ENCODE measurements at places on chromosomes 7 and 10.

GRCh38 chr10:44913350-44914081 lies 2.4 kb downstream of the TMEM72 start:
- no peak for DNase-seq

- DNase-seq: no peak
These were observed 176.2 kb downstream of the GALNT17 start for GRCh38 chr7:71308096-71308495.

DNA sequence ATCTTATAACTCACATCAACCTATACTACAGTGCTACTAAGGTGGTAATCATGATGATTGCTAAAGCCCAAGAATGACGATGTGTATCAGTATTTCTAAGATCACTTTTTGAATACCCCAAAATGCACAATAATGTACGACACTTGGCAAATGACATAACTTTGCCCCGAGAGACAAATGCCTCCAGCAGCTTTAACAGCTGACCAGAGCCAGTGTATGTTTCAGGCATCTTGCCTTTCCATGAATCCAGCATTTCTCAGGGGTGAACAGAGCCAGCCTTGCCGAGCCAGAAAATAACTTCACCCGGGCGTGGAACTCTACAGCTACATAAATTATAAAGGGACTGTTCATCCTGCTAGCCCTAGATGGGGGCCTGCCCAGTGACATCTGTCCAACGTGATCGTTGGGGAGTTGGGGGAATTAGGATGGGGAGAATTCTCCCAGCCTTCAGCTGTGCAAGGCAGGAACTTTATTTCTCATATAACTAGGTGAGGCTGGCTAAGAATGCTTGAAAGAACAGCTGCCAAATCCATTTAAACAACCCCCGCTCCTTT lies 1.8 kb downstream of the IGFBP3 start:
- DNase-seq: no peak

DNA sequence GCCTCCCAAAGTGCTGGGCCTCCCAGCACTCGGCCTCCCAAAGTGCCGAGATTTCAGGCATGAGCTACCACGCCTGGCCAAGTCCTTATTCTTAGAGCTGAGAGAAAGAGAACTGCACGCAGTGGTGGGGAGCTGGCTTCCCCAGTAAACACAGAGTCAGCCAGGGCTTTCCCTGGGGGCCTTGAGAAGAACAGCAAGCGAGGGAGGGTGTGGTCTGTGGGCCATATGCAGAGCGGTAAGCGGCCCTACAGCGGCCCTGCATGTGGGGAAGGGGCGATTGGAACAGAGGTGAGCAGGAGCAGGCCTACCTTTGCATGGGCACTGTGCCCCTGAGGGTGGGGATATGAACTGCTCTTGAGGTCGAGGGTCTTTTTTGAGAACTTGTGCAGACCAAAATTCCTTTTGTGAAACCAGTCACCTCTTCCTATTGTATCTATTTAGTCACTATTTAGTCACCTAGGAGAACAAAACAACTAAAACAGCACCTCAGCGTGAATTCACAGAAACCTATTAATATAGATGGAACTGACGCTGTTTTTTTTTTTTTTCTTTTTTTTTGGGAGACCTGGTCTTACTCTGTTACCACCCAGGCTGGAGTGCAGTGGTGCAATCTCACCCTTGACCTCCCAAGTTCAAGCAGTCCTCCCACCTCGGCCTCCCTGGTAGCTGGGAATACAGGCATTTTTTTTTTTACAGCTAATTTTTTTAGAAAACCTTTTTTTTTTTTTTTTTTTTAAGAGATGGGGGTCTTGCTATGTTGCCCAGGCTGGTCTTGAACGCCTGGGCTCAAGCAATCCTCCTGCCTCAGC lies 36.9 kb upstream of the SH2D4B start:
- no peak for DNase-seq

- no peak for DNase-seq
These were observed 307.4 kb downstream of the WDR37 start for GRCh38 chr10:1363446-1364121.

DNA sequence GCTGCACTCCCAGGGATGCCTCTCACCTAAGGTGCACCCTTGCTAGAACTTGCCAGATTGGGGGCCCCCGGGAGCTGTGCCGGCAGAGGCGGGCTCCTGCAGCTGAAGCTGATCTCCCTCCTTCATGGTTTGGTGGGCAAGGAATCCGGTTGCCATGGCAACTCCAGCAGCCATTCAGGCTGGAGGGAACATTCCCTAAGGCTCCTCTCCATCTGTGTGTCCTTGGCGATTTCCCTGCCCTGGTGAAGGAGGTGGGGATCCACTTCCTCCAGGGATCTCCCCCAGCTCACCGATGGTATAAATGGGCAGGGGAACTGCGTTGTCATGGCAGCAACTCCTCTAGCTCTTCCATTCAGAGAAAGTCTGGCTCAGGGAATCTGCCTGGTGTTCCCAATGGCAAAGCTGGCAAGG lies 49.6 kb upstream of the GPR158 start:
- DNase-seq: no peak

GRCh38 chr10:77512219-77512578 lies 125.4 kb downstream of the KCNMA1 start:
- no peak for DNase-seq

- DNase-seq: no peak
These were observed 88.3 kb downstream of the ARMH3 start for GRCh38 chr10:101967713-101968112.

- peak; percentile 35 for DNase-seq
These were observed 15.4 kb downstream of the ACSL5 start for GRCh38 chr10:112389271-112389822.

GRCh38 chr10:93138113-93138870 lies 64.6 kb downstream of the CYP26A1 start:
- DNase-seq: no peak

- no peak for DNase-seq
These were observed 43.2 kb downstream of the CCNY start for GRCh38 chr10:35379226-35380137.

GRCh38 chr10:73054286-73054685 lies 42.4 kb downstream of the P4HA1 start:
- DNase-seq: no peak

- DNase-seq: no peak
These were observed 266.0 kb upstream of the PITRM1 start for GRCh38 chr10:3438606-3439005.

GRCh38 chr10:102613286-102613685 lies 31.0 kb upstream of the TRIM8 start:
- no peak for DNase-seq

DNA sequence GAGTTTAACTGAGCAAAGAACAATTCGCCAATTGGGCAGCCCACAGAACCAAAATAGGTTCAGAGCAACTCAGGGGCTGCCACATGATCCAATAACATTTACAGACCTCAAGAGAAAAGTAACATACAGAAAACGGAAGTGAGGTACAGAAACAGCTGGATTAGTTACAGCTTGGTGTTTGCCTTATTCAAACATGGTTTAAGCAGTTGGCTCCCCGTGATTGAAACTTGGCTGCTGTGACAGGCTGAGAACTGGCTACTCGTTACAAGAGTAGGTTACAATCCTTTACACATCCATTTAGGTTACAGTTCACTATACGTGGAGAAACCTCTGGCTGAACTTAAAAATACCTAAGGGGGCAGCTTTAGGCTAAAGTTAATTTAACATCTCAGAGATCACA lies 673.1 kb upstream of the PHF14 start:
- DNase-seq: no peak
